Smooth muscle cell of the pulmonary artery (primary cell): ENCODE measurements at places on chromosomes 3 and 15. TPM values are rescaled to one million over a fixed set of nuclear protein-coding genes. Genes with fewer than 3 reads are reported as not detected.

Gene CCNL1
- 105 and 155 TPM in 2 replicates for total RNA-seq

Gene SI
- not detected in 2 replicates for total RNA-seq

Gene SCAANT1
- not detected in 2 replicates for total RNA-seq

Gene CPNE9
- total RNA-seq: not detected in 2 replicates

Gene VGLL3
- total RNA-seq: 17.9 and 93.0 TPM in 2 replicates

Gene CDHR4
- 0.07 TPM in 1 of 2 replicates, not detected in the other for total RNA-seq

Gene SLC27A2
- 0.26 TPM in 1 of 2 replicates, not detected in the other for total RNA-seq

Gene ACAD9
- total RNA-seq: 32.8 and 45.8 TPM in 2 replicates

Gene GLDN
- 3.3 and 3.7 TPM in 2 replicates for total RNA-seq

Gene ZNF501
- 3.0 and 6.2 TPM in 2 replicates for total RNA-seq

Gene C2CD4B
- total RNA-seq: 0.72 and 0.89 TPM in 2 replicates

Gene NR1I2
- 0.20 and 0.23 TPM in 2 replicates for total RNA-seq

Gene RPL22L1
- 22.5 and 26.8 TPM in 2 replicates for total RNA-seq

Gene XYLB
- 6.4 and 8.8 TPM in 2 replicates for total RNA-seq

Gene CYP19A1
- 0.23 and 0.72 TPM in 2 replicates for total RNA-seq

Gene TOMM70
- total RNA-seq: 41.0 and 53.2 TPM in 2 replicates

Gene ANKUB1
- not detected in 2 replicates for total RNA-seq

Gene ATP13A5
- total RNA-seq: not detected in 2 replicates
